ENCODE measurements at places on chromosomes 13 and 19.

DNA sequence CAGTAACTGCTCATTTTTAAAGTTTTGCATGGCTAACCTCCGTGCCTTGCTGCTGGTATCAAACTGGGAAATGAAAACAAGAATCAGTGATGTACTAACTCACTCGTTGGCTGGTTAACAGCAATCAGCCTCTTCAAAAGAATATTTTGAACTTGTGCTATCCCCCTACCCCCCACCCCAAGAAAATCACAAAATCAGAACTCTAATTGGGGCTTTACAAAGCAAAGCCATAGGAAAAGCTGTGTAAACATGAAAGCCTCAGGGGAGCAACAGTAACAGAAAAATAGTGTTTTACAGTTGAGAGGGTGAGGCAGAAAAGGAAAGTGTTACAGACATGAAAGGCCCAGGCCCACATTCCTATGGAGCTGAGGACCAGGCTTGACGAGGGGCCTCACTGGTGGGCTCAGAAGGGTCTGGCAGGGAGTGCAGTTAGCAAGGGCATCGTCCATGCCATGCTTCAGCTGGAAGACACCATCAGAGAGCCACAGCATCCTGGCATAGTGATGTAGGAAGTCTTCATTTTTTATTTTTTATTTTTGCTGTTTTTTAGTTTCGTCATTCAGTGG, 217.6 kb downstream of the PCCA start:
- no peak for DNase-seq

- DNase-seq = no peak
Measured at GRCh38 chr13:110125613-110126272, 181.2 kb downstream of the COL4A1 start.

- DNase-seq = no peak
Measured at GRCh38 chr19:12555456-12555930, 4.2 kb upstream of the ZNF564 start.

- DNase-seq = no peak
Measured at GRCh38 chr13:84649853-84650252, 767.6 kb upstream of the SLITRK1 start.

GRCh38 chr13:106063591-106064313, 471.7 kb downstream of the EFNB2 start:
- DNase-seq = no peak

All from activated CD8-positive, alpha-beta memory T cell treated with anti-CD3 and anti-CD28 coated beads for 1 hour (primary cell).